SK-N-SH treated with all-trans-retinoic acid at 6 μM for 48 hours (cell line): ENCODE measurements at places on chromosomes 16 and 17.

DNA sequence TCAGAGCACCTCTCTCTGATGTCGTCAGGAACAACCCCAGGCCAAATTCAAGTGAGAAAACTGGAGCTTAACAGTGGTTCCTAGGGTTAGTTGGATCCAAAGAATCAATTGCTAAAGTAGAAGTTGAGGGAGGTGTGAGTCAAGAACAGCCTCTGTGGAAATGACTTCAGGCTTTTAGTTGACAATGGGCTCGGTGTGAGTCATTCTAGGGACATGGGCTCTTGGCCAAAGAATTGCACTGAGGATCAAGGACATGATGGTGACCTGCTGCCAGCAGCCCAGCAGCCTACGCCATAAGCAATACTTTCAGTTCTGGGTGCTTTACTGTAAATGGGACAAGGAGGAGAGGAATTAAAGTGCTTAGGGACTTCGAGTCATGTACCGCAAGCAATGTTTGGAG lies 32.1 kb upstream of the SMURF2 start:
- ATAC-seq: peak; percentile 34; the same call in 1 of the 3 replicates

GRCh38 chr17:9969301-9969935 lies 64.3 kb upstream of the RCVRN start:
- ATAC-seq: no peak

- peak; percentile 16 for ATAC-seq
Observed at GRCh38 chr17:8162997-8163977, 539 bp upstream of the VAMP2 start.

- ATAC-seq: no peak
Observed at GRCh38 chr17:69045646-69046045, 15.1 kb downstream of the ABCA9 start.

DNA sequence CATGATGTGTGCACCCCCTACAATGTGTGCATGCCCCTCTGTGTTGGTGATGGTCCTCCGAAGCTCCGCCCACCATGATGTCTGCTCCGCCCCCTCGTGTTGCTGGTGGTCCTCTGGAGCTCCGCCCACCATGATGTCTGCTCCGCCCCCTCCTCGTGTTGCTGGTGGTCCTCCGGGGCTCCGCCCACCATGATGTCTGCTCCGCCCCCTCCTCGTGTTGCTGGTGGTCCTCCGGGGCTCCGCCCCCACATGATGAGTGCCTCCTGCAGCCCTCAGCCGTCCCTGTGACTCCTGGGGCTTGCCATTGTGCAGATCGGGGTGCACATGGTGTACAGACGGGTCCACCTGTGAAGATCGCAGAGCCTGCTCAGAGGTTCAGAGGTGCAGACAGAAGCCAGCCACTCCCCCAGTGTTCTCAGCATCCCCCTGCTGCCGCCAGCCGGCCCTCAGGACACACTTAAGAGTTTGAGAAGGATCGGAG lies 129.1 kb upstream of the CHMP6 start:
- ATAC-seq: no peak

GRCh38 chr17:61284746-61285145 lies 114.9 kb upstream of the TBX2 start:
- peak; percentile 10; the same call in 1 of the 3 replicates for ATAC-seq

DNA sequence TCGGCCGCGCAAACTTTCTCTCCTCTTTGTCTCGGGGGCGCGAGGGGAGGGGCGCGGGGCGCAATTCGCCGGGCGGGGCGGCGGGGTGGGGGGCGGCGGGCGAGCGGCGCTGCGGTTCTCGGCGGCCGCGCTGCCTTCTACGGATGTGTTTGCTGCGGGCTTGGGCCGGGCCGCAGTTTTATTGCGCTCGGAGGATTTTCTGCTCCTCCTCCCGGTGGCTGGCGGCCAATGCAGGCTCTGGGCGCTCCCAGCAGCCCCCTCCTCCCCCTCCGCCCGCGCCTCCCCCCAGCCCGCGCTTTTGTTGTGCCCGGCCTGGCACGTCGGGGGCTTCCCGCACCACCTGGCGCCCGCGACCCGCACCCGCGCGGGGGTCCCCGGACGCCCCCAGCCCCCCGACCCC lies at the start of gene TIMP2:
TIMP2 (minus strand) TSS at position 154 of the 400 bp plus-strand sequence. CDS start 299 bp downstream, outside the sequence.
- ATAC-seq: peak; percentile 71

DNA sequence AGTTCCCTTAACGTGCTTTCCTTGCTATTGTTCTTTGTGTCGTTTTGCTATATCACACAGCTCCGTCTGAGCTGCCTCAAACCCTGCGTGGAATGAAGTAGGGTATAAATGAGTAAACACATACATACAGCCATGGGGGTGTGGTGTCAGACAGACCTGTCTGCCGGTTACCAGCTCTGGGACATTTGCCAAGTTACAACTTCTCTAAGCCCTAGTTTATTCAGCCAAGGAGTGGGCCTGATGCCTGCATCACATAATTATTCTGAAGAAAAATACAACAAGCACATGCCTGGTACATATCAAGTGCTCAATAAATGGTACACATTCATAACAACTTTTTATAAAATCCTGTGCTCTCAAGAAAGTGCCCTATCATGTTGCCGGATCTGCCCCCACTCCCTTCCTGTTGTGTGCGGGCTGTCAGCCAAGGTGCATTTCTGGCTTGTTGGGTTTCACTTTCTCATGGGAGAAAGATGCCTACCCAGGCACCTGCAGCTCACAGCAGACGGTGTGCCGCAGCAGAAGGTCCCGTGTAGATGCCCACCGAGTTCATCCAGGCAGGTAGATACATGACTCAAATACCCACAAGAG lies 30.5 kb downstream of the SMPD3 start:
- no peak for ATAC-seq

DNA sequence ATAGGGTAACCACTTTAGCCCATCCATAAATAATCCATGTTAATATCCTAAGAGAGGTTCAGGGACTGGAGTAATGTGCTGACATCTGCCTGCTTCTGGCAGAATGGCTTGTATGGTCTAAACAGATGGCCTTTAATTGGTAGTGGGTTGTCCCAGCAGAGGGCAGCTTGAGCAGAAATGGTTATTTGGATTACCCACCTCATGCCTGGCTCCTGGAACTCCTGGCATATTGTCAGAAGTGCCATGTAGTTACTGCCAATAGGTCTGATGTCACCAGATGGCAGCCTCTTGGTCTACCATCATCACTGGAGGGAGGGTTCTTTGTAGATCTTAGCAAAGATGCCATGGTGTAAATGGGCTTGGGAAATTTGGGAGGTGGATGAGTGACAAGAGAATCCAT lies 157.5 kb upstream of the SOX9 start:
- no peak for ATAC-seq

DNA sequence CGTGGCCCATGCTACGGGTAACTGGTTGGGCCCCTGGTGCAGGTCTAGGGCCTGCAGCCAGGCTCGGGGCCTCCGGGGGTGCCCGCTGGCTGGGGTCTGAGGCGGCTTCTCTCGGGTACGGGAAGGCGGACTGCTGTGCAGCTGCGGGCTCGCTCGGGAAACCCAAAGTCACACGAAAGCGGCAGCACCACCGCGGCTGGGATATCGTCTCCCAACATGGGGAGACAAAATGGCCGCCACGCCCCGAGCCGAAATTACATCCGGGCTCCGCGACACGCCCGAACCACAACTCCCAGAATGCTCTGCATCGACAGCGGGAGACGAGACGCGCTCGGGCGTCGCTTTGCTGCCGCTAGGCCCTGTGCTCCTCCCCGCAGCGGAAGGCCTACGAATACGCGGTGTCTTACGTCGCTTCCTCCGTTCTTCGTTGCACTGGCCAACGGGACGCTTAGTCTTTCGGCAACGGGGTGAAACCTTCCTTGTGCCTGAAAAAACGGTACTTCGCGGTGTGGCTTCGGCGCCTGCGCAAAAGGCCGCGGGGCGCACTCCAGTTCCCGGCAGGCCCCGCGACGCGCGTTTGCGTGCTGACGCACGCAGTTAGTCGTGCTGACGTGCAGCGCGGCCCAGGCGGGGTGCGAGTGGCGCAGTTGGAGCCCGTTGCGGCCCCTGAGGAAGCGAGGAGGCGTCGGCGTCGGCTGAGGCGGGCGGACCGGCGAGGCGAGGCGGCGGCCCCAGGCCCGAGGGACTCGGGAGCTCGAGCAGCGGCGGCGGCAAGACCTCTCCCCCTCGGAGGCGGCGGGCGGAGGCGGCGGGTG lies at the start of gene SRRM2:
SRRM2 (plus strand) TSS at position 604 of the 815 bp plus-strand sequence. CDS start 3,727 bp downstream, outside the sequence.
- peak; percentile 92 for ATAC-seq

DNA sequence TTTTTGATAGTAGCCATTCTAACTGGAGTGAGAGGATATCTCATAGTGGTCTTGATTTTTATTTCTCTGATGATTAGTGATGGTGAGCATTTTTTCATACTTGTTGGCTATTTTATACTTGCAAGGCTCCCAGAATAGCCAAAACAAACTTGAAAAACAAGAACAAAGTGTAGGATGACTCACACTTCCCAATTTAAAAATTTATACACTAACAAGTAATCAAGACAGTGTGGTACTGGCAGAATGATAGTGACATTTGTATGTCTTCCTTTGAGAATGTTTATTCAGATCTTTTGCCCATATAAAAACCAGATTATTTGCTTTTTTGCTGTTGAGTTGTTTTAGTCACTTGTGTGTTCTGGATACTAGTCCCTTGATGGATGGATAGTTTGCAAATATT lies 17.8 kb downstream of the SPECC1 start:
- ATAC-seq: no peak

- no peak; the same call in 2 of the 3 replicates for ATAC-seq
Observed at GRCh38 chr17:42566215-42566882, 551 bp upstream of the MLX start.

- no peak for ATAC-seq
Observed at GRCh38 chr17:4008441-4009185, 44.4 kb upstream of the ATP2A3 start.

DNA sequence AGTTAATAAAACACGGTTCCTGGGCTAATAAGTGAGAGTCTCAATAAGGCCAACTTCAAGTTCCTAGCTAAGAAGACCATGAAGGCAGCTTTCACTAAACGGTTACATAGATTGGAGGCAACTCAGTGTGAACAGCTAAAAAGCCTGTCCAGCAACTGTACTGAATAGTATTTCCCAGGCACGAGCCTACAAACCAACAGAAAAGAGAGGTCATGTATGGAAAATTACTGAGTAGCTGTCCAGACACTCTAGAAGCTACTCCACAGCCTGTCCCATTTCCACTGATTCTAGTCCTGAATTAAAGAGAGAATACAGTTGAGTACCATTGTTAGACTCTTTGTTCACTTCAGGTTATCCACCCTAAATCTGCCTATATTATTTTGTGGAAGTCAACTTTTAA lies 36.5 kb upstream of the C17orf78 start:
- ATAC-seq: no peak

DNA sequence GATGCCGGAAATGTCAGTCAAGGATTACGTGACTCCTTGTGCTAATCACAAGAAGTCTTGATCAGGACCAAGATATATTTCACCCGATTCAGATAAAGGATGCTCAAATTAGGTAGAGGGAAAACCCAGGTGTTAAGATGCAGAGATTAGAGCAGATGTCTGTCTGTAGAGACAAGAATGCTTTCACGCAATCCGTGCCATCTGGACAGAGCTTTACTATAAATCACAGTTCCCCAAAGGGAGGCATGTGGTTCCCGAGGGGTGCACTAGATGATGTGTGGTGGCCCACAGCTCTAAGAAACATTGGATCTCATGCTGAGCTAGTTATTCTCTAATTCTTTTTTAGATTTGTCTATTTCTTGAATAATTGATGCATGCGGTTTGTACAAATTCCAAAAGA lies 9.8 kb upstream of the MAP3K14 start:
- no peak for ATAC-seq
